Bronchus fibroblast of lung (primary cell): ENCODE measurements at places on chromosomes 3 and 15. TPM values are rescaled to one million over a fixed set of nuclear protein-coding genes. Genes with fewer than 3 reads are reported as not detected.

Gene GHSR
- not detected in 2 replicates for total RNA-seq

Gene CFAP100
- not detected in 2 replicates for total RNA-seq

Gene DUOXA2
- total RNA-seq = not detected in 2 replicates

Gene CLDN16
- not detected in 2 replicates for total RNA-seq

Gene C15orf62
- not detected in 2 replicates for total RNA-seq

Gene USP4
- total RNA-seq = 7.6 and 7.7 TPM in 2 replicates

Gene C2CD4A
- total RNA-seq = not detected in 2 replicates

Gene MST1
- total RNA-seq = 5.1 and 5.4 TPM in 2 replicates

Gene CLDN18
- total RNA-seq = not detected in 2 replicates

Gene PPARG
- total RNA-seq = 35.2 and 41.9 TPM in 2 replicates

Gene SOX14
- total RNA-seq = not detected in 2 replicates

Gene ECE2
- total RNA-seq = not detected in 2 replicates

Gene KCNAB1
- total RNA-seq = not detected in 2 replicates

Gene MELTF
- 3.7 and 5.2 TPM in 2 replicates for total RNA-seq

Gene FRMD5
- total RNA-seq = 0.84 and 0.89 TPM in 2 replicates

Gene UTS2B
- 0.59 TPM in 1 of 2 replicates, not detected in the other for total RNA-seq

Gene KCNH8
- not detected in 2 replicates for total RNA-seq

Gene SKOR1
- 0.17 TPM in 1 of 2 replicates, not detected in the other for total RNA-seq

Gene OR4M2
- total RNA-seq = not detected in 2 replicates

Gene TLE3
- total RNA-seq = 29.0 and 29.9 TPM in 2 replicates

Gene TTLL13
- total RNA-seq = not detected in 2 replicates

Gene PCOLCE2
- total RNA-seq = 1.3 and 1.5 TPM in 2 replicates

Gene RBSN
- total RNA-seq = 15.5 and 16.1 TPM in 2 replicates

Gene RPL35A
- total RNA-seq = 989 and 1,086 TPM in 2 replicates

Gene LRTM1
- not detected in 2 replicates for total RNA-seq

Gene MUC20
- total RNA-seq = under 0.01 and 0.15 TPM in 2 replicates

Gene AADACL2
- total RNA-seq = not detected in 2 replicates

Gene SLC2A2
- total RNA-seq = not detected in 2 replicates

Gene TAGLN3
- 1.0 and 1.5 TPM in 2 replicates for total RNA-seq

Gene HTR3E
- total RNA-seq = not detected in 2 replicates

Gene ZDHHC23
- total RNA-seq = 0.17 and 0.30 TPM in 2 replicates

Gene TGM4
- total RNA-seq = 0.15 and 0.17 TPM in 2 replicates

Gene CKMT1A
- total RNA-seq = not detected in 2 replicates

Gene HES1
- not detected in 2 replicates for total RNA-seq

Gene SPESP1
- 3.7 and 4.2 TPM in 2 replicates for total RNA-seq

Gene SLC22A14
- total RNA-seq = not detected in 2 replicates

Gene DBR1
- total RNA-seq = 11.4 and 16.0 TPM in 2 replicates

Gene ACKR2
- under 0.01 and 0.50 TPM in 2 replicates for total RNA-seq
